NCI-H446 treated with DMSO at 0.1 percent for 48 hours (cell line): ENCODE measurements at places on chromosomes 3 and 15.

GRCh38 chr3:172007065-172007370, 32.4 kb upstream of the FNDC3B start:
- no peak for DNase-seq

DNA sequence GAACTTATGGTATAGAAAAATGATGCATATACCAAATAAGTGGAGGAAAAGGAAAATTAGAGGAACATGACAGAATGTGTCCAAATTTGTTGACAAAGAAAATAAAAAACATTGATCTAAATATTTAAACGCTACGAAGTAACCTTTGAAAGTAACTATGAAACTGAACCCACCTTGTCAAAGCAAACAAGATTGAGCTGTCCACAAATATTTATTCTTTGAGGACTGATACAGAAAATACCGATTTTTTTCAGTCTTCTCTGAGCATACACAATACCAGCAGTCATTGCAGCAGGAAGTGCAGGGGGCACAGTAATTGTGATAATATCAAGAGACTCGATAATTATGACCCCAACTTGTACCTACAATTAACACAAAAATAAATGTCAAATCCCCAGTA, 40.0 kb downstream of the ATP13A3 start:
- no peak for DNase-seq

DNA sequence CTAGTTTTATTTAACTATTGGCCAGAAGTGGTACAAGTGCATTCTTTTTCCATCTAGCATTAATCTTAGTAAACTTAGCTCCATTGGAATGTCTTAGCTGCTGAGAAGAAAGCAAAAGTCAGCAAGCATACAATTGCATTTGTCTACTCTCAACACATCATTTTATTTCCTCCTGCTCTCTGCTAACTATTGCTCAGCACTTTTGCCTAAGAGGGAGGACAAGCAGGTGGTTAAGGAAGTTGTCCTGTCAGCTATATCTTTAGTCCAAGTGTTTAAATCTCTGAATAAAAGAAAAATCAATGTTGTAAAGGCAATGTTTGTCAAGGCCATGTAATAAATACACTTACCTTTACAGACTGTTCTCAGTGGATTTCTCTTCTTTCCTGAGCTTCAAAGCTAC, 51.0 kb downstream of the FHIT start:
- no peak for DNase-seq

GRCh38 chr3:1207904-1208303, 115.1 kb downstream of the CNTN6 start:
- no peak for DNase-seq

DNA sequence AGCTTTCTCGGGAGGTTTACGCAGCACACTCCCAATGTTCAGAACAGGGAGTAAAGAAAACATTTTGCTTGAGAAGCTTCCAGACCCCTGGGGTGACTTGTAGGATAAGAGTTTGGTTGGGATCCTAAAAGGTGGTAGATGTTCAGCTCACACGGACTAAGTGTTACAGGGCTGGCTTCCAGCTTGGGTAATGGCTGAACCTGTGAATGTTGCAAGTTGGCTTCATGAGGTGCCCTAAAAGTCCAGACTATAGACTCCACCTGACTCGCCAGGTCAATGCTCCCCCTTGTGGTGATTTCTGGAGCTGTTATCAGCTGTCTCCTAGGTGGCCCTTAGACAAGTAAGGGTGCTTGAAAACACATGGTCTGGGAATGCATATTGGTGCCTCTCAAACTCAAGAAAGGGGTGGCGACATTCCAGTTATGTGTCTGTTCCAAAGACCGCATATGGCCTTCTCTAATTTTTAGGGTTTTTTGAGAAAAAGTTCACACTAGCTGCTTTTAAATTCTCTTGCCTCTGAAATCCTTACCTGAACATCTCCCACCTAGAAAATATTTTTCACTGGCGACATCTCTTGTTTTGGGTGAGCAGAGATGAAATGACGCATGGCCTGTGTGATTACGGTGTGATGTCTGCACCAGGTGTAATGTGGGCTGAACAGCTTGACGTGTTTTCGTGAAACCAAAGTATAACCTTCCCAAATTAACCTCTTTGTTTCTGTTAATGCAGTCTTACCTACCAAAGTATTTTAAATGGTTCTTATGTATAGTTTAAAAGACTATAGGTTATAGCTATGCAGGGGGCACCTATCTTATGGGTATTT, 175.7 kb upstream of the KBTBD8 start:
- DNase-seq, result no peak

- no peak for DNase-seq
Observed at GRCh38 chr15:94580211-94580885, 349.0 kb downstream of the MCTP2 start.

- no peak for DNase-seq
Observed at GRCh38 chr3:68306571-68306970, 625.8 kb downstream of the TAFA4 start.

DNA sequence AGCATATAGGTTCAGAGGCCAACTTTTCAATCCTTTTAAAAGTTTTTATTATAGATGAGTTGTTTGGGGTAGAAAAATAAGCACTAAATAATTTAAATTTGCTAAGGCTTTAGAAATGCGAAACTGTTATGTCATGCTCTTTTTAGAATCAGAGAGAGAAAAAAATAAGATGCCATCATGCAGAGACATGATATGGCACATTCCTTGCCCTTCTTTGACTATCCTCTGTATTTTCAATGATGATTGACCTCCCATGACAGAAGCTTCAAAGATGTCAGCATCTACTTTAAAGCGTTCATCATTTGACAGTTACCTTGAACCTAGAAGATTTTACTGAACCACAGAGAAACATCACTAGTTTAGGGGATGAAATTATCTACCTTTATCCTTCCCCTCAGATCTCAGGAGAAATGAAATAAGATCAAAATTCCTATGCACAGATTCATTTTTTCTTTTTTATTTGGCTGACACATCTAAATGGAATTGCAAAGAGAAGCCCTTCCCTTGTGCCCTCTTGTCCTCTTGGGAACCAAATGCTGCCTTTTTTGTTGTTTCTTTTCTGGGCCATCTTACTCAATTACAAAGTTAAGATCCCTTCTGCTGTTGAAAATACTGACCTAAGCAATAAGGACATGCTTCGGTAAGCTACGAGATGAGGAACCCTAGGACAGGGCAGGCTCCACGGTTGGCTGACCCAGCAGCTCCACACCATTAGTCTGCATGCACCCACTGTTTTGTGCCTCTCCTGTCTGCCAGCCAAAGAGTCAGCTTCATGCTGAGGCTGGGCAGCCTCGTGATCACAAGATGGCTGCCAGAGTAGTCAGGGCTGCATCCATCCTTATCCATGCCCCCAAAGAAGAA, 289.7 kb upstream of the TPM1 start:
- DNase-seq, result no peak

DNA sequence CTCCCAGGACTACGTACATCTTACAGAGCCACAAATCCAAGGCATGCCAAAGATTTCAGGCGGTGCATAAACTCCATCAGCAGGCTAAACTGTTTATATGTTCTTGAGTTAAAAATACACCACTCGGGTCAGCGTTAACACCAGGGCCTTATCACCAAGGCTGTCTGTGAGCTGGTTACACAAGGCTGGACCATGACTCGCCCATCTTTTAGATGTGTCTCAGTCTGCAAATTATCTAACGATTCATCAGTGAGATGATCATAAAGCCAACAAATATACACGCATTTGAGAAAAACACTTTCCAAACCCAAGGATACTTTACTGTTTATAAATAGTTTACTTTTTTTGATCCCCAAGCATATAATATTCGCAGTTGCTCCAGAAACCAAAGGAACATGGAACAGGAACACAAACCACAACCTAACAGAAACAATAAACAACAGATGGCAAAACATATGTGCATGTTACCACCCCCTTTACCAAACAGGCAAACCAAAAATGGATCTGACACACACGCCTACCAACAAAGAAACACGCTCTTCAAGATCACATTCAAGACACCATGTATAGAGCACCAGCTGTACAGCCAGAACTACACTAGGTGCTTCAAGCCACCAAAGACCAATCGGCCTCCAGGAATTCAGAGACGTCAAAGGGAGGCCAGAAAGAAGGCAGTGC, 15.4 kb downstream of the LRIG1 start:
- peak; percentile 54 for DNase-seq

- peak; percentile 58 for DNase-seq
Observed at GRCh38 chr3:164451072-164451910, 627.0 kb downstream of the SI start.
